ENCODE measurements at places on chromosomes 12 and 14. TPM values are rescaled to one million over a fixed set of nuclear protein-coding genes. Genes with fewer than 3 reads are reported as not detected.

Gene DPPA3
- not detected for polyA plus RNA-seq

GRCh38 chr12:57695770-57696432, 2.0 kb downstream of the OS9 start:
- peak; percentile 27 for DNase-seq

GRCh38 chr14:53824061-53824460, 132.6 kb downstream of the BMP4 start:
- no peak for DNase-seq

Gene CCDC175
- 1.5 TPM for polyA plus RNA-seq

- no peak for DNase-seq
Observed at GRCh38 chr14:60893911-60894310, 87.0 kb downstream of the TRMT5 start.

DNA sequence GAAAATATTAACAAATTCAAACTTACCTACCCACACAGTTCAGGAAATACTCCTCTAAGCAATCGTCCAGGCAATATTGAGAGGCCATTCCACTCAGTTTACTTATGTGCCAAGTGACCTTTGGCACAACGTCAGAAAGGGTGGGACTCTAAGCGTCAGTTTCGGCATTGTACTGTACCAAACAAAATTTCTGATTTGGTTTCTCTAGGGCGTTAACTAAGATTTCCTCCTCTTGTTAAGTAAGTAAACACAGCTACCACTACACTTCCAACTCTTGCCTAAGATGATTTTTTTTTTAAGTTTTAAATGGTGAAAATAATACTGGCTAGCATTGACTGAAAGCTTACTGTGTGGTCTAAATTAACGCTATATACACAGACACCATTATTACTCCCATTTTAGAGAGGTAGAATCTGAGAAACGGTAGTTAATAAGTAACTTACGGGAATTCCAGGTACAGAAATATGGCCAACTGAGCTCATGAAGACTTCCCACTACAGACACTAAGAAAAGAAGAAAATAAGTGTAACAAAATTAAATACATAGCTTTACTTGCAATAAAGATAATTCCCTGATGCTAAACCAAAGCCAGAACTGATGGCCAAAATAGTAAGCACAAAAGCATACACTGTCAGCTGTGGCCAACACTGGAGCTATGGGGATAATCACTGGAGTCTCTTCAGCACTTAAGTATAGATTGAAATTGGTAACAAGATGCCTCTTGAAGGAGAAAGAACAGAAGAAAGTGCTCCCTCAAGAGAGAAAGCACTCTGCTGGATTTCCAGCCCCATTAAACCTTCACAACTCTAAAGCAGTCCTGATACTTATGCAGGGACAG, 76.1 kb downstream of the EPS8 start:
- DNase-seq: peak; percentile 91

Gene CPM
- polyA plus RNA-seq: 10.5 TPM

DNA sequence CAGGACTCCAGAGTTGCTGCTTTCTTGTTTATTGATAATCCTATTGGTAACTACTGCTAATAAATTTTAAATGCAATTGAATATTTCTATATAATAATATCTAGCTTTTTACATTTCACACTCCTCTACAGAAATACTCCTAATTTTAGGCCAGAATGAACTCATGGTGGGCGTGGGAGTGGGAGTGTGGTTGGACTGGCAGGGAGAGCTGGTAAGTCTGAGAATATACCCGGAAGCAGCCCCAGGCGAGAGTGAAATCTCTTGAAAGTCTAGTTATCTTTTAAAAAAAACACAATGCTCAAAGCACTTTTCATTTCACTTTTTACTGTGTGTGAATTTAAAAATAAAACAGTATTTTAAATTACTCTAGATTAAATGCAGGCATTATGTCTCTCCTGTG, 4.7 kb downstream of the TMEM263 start:
- DNase-seq: no peak

- no peak for DNase-seq
Observed at GRCh38 chr14:92568621-92569479, 55.3 kb downstream of the RIN3 start.

All from large intestine (tissue), 12 donors.